ENCODE measurements at places on chromosomes 5 and 9.

- no peak for DNase-seq
Observed at GRCh38 chr5:2666081-2666480, 85.4 kb downstream of the IRX2 start.

DNA sequence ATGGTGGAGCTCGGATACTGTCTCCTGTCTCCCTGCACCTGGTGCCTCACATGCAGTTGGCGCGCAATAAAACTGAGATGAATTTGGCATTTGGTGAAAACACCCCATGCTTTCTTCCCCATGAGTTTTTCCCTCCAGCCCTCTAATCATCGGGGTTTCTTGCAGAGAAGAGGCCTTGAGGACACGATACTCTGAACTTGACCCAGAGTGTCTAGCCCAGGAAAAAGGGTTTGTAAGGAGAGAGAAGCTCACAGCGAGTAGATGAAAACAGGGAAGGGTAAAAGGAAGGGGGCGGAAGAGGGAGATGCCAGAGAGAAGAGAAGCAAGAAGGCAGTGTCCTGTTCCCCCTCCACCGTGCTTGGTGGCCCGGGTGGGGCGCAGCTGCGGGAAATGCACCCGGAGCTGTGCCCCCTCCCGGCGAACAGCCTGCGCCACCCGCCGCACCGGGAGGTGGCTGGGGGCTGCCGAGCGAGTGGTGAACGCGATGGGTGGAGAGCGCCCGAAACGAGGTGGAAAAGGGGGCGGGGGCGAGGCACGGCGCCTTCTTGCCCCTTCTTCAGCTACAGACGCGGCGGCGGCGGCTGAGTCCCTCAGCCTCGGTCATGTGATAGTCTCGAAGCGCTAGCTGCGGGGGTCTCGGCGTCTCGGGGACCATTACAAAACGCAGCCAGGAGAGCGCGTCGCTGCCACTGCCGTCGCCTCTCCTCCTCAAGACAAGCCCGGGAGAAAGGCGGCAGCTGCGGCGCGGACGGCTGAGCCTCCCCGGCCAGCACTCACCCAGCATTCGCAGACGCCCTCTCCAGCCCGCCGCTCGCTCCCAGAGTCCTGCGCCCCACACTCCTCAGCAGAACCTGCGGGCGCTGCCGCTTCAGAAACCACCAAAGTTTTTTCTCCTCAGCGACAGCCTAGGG, 1.1 kb upstream of the FOXB2 start:
- no peak for DNase-seq

DNA sequence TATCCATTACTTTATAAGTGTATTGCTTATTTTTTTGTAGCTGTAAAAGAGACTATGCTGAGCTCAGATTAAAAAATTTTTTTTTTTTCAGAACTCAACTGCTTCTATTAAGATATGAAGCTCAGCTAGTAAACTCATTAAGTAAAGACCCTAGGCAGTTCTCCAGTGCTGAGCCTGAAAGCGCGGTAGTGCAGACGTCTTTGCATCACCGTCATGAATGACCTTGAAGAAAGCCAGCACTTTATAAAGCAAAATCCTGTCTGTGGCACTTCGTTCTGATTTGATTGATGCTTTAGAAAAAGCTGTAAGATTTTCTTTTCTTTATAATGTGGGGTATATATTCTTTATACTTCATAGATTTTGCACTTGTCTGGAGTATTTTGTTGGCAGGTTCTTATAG, 105.7 kb downstream of the ATG10 start:
- no peak for DNase-seq

DNA sequence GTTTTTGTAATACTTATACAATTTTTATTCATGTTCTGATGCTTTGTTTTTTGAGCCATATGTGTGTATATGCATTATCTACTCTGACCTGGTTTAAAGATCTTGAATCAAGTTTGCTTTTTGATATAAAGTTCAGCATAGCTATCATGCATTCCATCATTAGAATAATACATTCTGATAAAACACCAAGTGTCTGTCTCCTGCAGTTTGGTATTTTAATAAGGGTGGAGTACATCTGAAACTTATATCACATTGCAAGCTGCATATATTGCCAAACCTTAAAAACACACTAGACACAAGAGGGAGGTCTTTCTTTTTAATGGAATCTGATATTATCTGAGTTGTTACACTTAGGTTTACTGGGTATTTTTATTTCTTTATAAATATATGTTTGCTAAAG, 102.8 kb upstream of the ADAMTSL1 start:
- no peak for DNase-seq

DNA sequence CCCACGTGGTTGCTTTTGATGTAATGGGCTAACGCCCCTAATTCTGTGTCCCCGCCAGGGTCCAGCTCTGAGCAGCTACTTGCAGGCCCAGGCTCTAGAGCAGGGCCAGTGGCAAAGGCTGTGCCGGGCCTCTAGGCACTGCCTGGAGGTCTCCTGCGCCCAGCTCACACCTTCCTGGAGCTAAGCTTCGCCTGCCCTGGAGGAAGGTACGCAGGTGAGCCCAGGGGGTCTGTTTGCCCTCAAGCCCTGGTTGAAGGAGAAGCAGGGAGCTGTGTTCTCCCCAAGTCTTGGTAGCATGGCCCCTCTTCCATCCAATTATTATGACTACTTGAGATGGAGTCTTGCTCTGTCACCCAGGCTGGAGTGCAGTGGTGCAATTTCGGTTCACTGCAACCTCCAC, 5.2 kb upstream of the LMX1B start:
- DNase-seq: no peak

DNA sequence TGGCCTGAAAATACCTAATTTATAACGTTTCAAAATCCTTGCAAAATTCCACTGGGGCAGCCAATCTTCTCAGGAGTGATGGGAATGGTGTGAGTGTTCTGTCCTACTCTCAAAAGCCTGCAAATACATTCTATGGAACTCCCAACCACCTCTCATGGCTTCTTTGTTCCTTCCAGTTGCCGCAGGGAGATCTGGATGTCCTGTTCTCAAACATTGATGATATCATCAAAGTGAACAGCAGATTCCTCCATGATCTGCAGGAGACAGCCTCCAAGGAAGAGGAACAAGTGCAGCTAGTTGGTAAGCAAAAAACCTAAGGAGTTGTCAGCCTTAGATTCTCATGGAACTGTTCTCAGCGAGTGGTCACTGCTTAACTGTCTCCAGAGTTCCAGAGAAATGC, 19.6 kb downstream of the ARHGEF37 start:
- DNase-seq: no peak

DNA sequence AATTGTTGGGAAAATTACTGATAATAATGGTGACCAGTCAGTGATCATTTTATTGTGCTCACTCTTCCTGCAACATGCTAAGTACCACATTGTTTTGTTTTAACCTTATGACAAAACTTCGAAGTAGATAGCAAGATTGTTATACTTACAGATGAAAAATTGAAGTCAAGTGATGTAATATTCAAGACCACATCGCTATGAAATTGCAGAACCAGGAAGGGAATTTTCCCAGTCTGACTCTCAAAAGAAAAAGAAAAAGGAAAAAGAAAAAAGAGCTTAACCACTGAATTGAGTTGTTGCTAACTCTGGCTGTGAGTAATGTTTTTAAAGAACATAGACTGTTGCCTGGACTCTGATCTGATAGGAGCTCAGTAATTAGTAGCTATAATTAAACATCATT, 170.6 kb upstream of the HAPLN1 start:
- DNase-seq: no peak

DNA sequence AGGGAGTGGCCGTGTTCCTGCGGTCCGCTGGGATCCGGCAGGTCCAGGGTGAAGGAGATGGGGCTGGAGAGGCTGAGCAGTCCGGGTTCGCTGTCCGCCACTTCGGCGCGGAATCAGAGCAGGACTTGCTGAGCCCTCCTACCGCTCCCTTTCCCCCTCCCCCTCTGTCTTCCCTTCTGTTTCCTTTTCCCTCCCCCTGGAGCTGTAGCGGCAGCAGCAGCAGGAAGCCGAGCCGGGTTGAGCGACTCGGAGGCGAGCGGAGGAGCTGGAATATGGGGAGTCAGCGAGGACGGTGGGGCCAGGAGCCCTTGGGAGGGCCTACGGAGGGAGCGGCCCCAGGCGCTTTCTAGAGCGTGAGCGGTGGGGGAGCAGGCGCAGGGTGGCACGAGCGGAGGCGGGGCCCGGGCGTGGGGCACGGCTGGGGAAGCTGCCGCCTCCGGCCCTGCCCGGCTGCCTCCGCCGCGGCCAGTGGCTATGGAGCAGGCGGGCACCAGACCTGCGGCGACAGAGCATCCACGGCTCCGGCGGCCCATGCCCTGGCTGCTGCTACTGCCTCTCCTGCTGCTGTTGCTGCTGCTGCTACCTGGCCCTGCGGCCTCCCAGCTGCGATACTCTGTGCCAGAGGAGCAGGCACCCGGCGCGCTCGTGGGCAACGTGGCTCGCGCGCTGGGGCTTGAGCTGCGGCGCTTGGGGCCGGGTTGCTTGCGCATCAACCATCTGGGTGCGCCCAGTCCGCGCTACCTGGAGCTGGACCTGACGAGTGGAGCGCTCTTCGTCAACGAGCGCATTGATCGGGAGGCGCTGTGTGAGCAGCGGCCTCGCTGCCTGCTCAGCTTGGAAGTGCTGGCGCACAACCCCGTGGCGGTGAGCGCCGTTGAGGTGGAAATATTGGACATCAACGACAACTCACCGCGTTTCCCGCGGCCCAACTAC, at the start of gene PCDHAC2:
TSS of gene PCDHAC2 (plus strand) at position 184 of the 933 bp plus-strand sequence. CDS start at position 475, 291 bp downstream.
- DNase-seq: no peak

DNA sequence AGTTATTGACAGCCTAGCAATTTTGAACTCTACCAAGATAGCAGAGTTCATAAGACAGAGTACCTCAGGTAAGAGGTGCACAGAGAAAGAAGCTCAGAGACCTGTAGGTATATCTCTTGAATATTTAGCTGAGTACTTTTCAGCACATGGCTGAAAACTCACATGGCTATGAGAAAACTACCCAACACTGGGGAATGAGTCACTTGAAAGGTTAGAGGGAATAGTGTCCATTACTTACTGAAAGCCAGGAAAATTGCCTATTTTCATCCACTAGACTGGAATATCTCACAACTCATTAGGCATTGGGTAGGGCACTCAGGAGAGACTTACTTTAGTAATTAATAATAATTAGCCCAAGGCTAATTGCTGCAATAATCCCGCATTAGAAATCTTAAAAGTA, 8.3 kb downstream of the TSLP start:
- no peak for DNase-seq

DNA sequence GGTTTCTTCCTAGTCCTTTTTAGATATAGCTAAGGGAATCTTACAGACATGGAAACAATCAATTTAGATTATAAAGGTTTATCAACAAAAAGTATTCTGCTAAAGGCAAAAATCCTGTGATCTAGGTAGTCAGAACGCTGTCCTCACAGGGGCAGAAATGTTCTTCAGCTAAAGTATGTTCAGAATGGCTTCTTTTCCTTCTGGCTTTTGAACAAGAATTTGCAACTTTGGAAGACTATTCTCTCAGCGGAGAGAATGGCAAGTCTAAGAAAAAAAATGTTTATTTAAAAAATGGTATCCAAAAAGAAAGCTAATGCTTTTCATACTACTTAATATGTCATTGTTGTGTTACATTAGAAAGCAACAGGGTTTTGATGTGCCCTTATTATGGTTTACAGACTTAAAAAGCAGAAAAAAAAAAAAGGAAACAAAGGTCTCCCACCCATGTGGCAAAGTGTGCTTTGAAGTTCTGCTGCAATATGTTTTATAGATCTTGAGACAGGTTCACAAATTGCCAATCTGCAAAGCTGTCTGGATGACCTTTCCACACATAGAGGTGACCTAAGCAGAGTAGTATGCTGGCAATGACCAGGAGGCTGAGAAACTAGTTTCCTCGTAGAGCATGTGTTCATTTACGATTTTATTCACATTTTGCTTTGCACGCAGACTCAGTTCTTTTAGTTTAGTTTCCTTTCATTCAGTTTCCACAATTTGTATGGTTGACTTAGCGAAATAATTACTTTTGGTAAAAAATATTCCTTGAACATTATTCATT, 45.1 kb upstream of the PJA2 start:
- no peak for DNase-seq

GRCh38 chr9:113579283-113580040, 115.9 kb downstream of the RGS3 start:
- DNase-seq: no peak

- DNase-seq: no peak
Observed at GRCh38 chr5:159040181-159040580, 59.5 kb downstream of the EBF1 start.

DNA sequence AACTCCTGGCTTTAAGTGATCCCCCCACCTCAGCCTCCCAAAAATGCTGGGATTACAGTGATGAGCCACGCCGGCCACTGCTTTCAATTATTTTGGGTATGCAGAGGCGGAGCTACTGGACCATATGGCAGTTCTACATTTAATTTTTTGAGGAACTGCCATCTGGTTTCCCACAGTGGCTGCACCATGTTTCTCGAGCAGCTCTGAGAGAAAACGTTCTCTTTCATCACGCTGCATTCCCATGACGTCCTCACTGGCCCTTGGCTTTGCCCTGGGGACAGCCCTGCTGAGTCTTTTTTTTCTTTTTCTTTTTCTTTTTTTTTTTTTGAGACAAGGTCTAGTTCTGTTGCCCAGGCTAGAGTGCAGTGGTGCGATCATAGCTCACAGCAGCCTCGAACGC, 35.5 kb upstream of the GRHPR start:
- no peak for DNase-seq

DNA sequence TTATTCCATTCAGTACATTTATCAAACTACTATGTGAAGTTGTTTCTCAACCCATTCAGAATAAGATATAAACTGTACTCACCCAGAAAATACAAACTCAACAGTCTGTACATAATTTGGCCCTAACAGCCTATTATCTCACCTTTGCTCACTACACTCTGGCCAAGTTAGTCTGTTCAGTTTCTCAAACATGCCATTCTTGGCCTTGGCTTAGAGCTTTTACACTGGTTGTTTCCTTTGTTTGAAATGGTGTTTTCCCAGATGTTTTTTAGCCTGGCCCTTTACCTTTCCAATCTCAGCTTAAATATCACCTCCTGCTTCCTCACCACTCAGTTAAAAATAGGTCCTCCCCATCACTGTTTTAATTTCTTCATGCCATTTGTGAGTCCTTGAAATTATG, 13.6 kb downstream of the CDC42SE2 start:
- DNase-seq: no peak

DNA sequence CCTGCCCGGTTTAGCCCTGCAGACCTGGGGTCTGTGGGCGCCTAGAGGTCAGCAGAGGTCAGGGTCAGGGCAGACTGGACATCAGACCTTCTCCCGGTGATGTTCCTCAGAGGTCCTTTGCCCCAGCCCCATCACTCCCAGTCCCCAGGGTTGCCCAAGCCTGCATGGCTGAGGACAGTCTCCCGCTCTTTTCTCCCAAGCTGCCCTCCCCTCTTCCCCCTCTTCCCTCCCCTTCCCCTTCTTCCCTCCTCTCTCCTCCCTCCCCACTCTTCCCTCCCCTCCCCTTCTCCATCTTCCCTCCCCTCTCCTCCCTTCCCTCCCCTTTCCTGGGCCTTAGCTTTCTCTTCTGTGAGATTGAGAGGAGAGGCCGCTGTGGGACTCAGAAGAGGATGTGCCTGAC, 10.4 kb downstream of the LHX3 start:
- no peak for DNase-seq

DNA sequence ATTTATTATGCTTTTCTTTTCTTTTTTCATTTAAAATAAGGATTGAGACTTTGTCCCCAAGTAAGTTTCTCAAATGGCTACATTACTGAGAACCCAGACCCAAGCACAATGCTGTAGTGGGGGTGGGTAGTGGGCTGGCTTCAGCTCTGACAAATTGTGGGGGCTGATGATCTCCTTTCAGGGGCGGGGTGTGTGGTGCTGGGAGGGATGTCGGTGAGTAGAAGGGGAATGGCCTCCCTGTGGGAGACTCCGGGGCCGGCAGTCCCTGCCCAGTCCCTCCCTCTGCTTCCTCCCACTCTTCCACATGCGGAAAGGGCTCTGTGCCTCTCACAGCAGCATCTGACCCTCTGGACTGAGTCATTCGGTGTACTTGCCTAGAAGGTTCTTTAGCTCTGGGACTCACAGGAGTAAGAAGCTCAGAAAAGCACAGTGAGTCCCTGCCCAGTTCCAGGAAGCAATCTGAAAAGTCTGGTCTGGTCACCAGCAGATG, 14.3 kb downstream of the CD180 start:
- DNase-seq: peak; percentile 64

Measured in AG04450 (cell line).